ENCODE measurements at places on chromosomes 12 and 14. TPM values are rescaled to one million over a fixed set of nuclear protein-coding genes. Genes with fewer than 3 reads are reported as not detected.

GRCh38 chr12:51942501-51943000 lies 8.9 kb upstream of the ACVR1B start:
- no peaks in the 10 kb centered on the region for H3K27me3 ChIP-seq
- no peak for DNase-seq
- no peak overlapping the region for H3K27ac ChIP-seq
- H3K4me3 ChIP-seq = no peak overlapping the region

DNA sequence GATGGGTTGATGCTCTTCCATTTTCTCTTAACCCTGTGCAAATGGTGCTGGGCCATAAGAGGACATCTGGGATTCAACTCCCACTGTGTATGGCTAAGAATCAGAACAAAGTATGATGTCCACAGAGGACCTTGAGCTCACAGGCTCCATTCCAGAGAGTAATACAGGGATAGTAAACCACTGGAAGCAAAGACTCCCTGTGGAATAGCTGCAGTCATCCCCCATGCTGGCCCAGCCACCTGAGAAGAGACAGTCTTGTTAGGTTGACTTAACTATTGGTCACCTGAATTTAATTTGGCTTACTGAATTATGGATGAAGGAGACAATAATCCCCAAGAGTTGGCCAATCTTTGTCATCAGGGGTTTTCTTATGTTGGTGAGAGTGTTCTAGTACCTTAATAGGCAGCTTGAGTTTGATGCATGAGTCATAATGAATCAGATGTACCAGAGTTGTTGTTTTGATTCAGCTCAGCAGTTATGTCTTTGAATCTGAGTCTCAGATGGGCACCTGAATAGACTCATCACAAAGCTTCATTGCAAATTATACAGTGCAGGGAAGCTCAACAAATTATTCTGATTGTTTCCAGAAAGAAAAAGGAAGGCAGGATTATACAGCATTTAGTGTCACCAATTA lies 122.7 kb downstream of the SSPN start:
- H3K4me1 ChIP-seq = peaks cover 10% of the 10 kb centered on the region
- H3K4me3 ChIP-seq = no peak overlapping the region
- H3K36me3 ChIP-seq = no peaks in the 10 kb centered on the region
- no peak for DNase-seq
- no peaks in the 10 kb centered on the region for H3K27me3 ChIP-seq

DNA sequence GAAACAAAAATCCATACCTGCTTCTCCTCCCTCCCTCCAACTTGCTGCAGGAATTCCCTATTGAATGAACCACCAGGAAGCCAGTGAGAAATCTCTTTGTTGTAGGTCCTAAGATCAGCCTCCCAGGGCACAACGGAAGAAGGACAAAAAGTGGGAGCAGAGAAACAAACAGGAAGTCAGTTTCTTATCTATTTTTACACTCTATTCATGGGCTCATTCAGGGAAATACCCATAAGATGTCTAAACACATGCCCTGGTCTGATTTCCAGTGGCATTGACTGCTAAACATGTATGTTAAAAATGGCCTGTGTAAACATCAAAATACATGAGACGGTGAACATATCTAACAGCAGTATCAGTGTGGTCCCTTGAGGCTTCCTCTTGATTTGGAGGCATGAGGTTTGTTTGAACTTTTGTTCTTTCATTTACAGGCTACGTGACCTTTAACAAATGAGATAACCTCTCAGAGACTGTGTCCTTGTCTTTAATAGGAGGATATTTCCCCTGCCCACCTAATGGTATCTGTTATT lies 18.8 kb downstream of the GPR65 start:
- no peak overlapping the region for H3K4me3 ChIP-seq
- H3K27ac ChIP-seq = no peak overlapping the region
- no peak for DNase-seq
- H3K4me1 ChIP-seq = no peaks in the 10 kb centered on the region
- H3K36me3 ChIP-seq = no peaks in the 10 kb centered on the region

Gene MUCL1
- total RNA-seq = not detected

Gene DEGS2
- total RNA-seq = 0.35 TPM

Gene ST8SIA1
- total RNA-seq = 6.9 TPM
